ENCODE measurements at places on chromosomes 6 and 20.

DNA sequence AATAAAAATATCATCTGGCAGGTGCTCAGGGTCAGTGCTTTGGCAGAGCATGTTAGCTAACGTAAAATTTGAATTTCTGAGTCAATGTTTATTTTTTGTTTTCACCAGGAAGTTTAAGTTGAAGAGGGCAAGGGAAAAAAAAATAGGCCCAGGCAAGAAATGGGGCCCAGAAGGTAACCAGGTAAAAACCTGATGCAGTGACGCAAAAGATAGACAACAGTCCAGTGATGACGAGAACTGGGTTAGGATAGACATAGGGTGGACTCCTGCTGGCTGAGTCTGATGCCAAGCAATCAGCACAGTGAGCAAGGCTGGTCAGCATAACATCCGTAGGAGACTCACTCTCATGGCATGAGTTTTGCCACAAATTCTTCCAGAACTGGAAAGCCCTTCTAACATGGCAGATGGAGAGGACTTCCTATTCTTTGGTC is 42.2 kb downstream of the ZHX3 start:
- DNase-seq = no peak

DNA sequence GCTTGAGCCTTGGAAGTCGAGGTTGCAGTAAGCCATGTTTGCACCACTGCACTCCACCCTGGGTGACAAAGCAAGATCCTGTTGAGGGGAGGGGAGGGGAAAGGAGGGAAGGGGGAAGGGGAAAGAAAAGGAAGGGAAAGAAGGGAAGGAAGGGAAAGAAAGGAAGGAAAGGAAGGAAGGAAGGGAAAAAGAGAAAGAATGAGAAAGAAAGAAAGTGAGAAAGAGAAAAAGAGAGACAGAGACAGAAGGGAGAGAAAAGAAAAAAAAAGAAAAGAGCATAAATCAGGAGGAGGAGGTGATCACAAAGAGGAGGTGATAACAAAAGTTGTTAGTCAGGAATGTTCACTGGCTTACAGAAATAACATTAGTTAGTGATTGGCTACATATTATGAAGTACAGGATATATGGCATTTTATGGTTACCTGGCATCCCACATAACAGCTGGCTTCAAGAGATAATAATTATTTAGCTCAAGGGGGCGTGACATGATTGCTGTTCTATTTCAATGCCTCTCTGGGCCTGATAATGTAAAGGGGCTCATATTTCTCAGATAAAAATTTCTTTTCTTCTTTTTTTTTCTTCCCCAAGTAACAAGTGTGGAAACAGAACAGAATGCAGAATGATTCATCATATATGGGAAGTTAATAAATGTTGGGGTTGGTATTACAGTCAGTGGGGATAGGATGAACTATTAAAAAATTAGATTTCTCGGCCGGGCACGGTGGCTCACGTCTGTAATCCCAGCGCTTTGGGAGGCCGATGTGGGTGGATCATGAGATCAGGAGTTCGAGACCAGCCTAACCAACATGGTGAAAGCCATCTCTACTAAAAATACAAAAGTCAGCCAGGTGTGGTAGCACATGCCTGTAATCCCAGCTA is 27.1 kb downstream of the SAMHD1 start:
- no peak for DNase-seq

- no peak for DNase-seq
These were observed 62.4 kb downstream of the FAM229B start for GRCh38 chr6:112149719-112150263.

DNA sequence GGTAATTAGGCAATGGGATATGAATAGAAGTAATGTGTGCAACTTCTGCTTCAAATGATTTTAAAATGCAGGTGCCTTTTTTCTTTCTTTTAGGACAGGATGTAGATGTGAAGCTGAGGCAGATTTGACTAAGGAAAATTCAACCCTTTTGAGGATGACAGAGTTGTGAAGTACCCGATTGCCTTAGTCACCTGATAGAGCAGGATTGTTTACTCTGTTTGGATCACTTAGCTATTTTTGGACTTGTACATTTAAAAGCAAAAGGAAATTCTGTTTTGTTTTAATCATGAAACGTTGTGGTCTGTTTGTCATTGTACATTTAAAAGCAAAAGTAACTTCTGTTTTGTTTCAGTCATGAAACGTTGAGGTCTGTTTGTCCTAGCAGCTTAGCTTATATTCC is 143.4 kb downstream of the FAM83B start:
- DNase-seq = no peak

GRCh38 chr6:5337573-5337972 is 76.3 kb downstream of the FARS2 start:
- no peak for DNase-seq

DNA sequence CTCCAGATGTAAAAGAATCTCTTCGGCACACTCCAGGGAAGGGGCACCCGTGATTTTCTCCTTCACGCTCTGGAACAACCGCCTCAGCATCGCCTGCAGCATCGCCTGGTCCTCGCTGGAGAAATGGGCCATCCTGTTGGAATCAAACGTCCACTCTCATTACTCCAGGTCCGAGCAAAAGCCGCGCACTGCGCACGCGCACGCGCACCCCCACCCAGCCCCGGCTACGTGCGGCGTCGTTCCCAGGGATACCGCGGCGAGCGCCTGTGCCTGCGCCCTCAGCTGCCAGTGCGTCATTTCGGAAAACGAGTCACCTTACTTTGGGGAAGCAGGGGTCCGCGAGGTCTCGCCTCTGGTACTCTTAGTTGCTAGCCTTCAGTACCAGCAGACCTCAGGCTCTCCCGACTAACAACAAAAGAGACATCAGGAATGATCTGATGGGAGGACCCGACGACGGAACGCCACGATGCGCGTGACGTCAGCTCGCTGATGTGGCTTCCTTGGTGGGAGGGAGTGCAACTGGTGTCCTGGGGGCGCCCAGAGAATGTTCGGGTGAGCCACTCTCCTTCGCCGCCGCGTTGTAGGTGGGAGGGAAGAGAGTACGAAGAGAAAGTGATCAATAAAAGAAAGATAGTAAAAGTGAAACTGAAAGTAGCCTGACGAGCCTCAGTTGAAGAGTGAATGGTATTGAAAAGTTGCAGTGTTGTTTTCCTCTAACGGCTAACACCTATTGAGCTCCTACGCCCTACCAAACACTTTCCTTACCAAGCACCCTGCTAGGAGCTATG is at the start of gene TBC1D32:
TBC1D32 (minus strand) TSS at position 182 of the 788 bp plus-strand sequence; CDS start at position 132, 50 bp downstream.
- peak; percentile 89 for DNase-seq

GRCh38 chr6:75791881-75792280 is 42.8 kb downstream of the MYO6 start:
- no peak for DNase-seq

GRCh38 chr6:143839196-143839595 is 3.9 kb upstream of the LTV1 start:
- DNase-seq = no peak

- no peak for DNase-seq
These were observed 83.3 kb downstream of the PLCB1 start for GRCh38 chr20:8215361-8215781.

GRCh38 chr6:35173044-35173426 is 31.9 kb upstream of the TCP11 start:
- no peak for DNase-seq

DNA sequence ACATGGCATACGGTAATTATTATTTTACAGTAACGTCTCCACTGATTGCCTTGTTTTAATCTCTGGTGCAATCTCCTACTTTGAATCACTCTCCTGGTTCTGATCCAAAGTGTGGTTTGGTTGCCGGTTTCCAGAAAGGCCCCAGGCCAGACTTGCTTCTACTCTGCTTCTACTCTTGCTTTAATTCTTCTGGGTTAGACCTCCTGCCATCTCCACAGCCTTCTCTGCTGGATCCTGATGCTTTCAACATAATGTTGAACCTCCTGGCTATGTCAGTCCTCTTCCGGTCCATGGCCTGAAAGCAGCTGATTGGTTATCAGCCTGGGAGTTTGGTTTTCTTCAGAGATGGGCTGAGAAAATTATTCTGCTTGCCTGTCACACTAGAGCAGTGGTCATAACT is 266.5 kb upstream of the RIMS1 start:
- no peak for DNase-seq

- DNase-seq = no peak
These were observed 107.3 kb downstream of the NCOA3 start for GRCh38 chr20:47609001-47609400.

- no peak for DNase-seq
These were observed 146.6 kb upstream of the PRSS16 start for GRCh38 chr6:27100921-27101320.

DNA sequence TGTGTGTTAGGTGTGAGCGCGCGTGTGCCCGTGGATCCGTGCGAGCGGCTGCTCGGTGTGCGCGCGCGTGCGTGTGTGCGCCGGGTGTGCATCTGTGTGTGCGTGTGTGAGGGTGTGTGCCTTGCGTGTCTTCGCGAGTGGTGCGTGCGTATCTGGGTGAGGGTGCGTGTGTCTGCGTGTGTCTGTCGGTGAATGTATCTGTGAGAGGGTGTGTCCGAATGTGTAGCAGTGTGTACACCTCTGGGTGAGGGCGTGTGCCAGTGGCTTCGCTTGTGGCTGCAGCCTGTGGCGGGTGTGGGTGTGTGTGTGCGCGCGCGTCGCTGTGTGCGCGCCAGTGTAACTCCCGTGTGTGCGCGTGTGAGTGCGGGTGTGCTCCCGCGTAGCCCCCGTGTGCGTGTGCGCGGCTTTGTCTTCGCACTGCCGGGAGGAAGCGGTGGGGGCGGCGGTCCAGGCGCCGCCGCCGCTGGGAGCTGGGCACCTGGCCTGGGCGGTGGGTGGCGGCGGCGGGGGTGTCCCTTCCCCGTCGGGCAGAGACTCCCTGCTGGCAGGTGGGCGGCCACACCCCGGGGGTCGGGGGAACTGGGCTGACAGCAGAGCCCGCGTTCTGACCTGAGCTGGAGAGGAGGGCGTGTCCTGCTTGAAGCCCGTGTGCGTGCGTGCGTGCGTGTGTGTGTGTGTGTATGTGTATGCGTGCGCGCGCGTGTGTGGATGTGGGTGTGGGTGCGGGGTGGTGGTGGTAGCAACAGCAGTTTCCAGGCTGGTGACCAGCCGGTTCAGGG is 61.3 kb upstream of the EPB41L1 start:
- peak; percentile 25 for DNase-seq

DNA sequence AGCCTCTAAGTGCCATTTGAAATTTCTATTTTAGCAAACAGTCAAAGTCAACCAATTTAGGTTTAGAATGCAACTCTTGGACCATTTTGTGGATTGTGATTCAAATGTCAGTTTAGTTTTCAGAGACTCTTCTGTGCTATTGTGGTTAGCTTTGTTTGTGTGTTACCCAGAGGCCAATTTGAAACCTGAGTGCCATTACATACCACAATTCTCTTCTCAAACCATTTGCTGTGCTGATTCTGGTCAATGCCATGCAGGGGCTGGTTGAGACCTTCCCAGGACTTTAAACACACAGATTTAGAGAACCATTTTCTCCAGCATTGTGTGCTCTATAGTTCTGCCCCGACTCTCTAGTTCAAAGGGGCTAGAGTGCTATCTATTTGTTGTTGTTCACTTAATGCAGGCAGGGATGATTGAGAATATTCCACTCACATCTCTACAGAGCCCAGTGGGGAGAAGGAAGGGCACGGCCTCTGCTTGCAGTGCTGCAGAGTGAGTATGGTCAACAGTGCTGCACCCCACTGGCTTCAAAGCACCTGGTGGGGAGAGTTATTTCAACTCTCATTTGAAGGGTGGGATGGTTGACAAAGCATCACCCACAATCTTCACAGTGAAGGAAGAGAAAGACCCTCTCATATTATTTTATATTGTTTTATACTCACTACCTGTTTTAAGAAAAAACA is 738.2 kb downstream of the COL12A1 start:
- no peak for DNase-seq

DNA sequence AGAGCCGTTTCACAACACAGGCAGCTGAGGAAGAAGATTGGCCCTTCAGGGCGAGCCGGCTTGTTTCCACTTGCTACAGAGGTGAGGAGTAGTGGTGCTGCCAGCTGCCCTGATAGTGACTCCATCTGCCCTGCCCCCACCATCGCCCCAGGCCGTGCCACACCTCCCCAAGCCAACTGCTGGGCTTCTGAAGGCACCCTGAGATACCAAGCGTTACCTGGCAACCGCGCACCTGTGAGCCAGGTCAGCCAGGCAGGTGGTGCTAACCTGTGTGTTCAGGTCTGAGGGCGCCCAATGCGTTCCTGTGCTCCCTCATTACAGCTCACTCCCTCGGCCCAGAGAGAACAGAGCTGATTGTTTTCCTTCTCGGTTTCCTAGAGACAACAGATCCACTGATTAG is 299.1 kb upstream of the ID4 start:
- DNase-seq = no peak

- no peak for DNase-seq
These were observed 23.1 kb downstream of the MAN1A1 start for GRCh38 chr6:119326291-119327005.

GRCh38 chr6:129124347-129124746 is 241.4 kb downstream of the LAMA2 start:
- DNase-seq = no peak

- DNase-seq = no peak
These were observed 64.5 kb downstream of the CDC5L start for GRCh38 chr6:44451803-44452695.

- DNase-seq = no peak
These were observed 2.6 kb upstream of the ZKSCAN3 start for GRCh38 chr6:28347119-28347518.

DNA sequence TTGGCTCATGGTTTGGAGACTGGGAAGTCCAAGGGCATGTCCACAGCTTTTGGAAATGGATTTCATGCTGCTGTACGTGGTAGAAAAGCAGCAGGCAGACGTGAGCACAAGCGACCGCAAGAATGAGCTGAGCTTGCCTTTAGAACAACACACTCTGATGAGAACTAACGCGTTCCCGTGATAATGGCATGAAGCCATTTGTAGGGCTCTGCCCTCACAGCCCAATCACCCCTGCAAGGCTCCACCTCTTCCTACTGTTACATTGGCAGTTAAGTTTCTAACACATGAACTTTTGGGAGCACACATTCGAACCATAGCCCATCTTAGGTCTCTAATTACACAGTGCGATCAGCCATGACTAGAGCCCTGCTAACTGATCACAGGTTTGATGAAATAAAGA is 107.5 kb upstream of the TMEM170B start:
- no peak for DNase-seq

DNA sequence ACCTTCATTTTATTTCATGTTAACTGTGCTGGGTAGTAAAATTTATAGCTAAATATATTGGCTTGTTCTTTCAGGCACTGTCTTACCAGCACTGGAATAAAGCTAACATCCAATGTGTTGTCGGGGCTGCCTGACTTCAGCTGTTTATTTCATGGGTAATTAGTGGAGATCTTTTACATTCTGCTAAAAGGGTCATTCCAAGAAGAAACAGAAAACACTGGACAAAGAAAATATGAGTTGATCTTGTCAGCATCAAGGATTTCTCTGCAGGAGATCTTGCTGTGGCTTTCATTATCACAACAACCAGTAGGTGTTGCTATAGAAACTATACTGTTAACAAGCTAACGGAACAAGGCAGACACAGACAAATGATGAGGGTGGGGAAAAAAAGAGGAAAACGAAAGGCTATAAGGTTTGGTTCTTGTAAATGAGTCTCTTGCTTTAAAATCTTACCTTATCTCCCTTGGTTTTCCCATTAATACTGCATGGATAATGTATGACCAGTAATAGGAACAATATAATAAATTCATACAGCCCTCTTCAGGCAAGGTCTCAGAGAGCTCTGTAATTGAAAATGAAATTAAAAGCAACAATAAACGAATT is 206.8 kb downstream of the SIM1 start:
- no peak for DNase-seq
